CMK (cell line): ENCODE measurements at places on chromosomes 1 and 21.

- no peak for DNase-seq
Observed at GRCh38 chr1:12472798-12473551, 145.0 kb downstream of the DHRS3 start.

GRCh38 chr1:228871314-228872061, 136.2 kb downstream of the RHOU start:
- DNase-seq = no peak

- no peak for DNase-seq
Observed at GRCh38 chr1:43042127-43042526, 83.5 kb upstream of the SLC2A1 start.

- DNase-seq = no peak
Observed at GRCh38 chr1:206952171-206952570, 5.9 kb upstream of the PIGR start.

GRCh38 chr1:12760256-12760795, 13.2 kb upstream of the PRAMEF12 start:
- no peak for DNase-seq

DNA sequence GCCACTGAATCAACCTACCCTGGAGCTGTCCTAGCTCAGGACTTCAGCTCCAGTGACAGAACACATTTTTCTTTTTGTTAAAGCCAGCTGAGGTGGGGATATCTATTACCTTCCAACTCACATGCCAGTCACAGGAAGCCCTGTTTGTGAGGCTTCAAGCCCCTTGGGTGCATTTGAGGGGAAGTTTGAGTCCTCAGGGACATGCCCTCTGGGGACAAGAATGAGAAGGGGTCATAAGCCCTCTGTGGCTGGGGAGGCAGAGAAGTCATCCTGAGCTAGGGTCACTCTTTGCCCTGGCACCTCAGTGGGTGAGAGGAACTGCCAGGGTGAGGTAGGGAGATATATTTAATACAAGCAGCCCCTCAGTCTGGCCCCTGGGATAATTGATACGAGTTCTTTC, 33.5 kb upstream of the CLDN14 start:
- no peak for DNase-seq

DNA sequence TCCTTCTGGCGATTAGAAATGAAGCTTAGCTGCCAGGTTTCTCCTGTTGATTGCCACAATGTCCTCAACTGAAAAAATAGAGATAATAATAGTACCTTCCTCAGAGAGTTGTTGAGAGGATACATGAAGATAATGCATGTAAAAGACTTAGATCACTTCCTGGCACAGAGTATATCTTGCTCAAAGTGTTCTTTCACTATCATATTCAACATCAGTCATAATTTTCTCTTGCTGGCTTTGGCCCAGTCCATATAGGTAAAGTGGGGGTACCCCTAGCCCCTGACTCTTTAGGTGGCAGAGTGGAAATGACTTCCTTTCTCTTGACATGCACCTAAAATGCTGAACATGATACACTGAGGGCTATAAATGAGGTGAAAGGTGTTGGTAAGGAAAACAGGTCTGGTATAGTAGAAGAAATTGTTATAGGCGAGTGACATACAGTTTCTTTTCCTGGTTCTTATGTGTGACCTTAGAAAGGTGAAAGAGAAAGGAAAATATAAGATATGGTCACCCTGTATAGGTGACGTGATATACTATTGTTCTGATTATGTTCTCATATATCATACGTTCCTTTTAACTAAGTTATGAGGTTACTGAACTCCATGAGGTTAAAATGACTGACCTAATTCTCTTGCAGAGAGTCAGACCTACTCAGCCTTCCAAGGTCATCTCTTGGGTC, 209.9 kb upstream of the DEPDC1 start:
- no peak for DNase-seq

GRCh38 chr1:93148001-93148400, 32.2 kb downstream of the TMED5 start:
- DNase-seq = no peak

GRCh38 chr21:37435120-37435519, 68.5 kb downstream of the DYRK1A start:
- DNase-seq = no peak

- no peak for DNase-seq
Observed at GRCh38 chr21:42495027-42495426, 997 bp downstream of the RSPH1 start.

GRCh38 chr1:157140063-157140588, 1.9 kb upstream of the ETV3 start:
- DNase-seq = no peak

DNA sequence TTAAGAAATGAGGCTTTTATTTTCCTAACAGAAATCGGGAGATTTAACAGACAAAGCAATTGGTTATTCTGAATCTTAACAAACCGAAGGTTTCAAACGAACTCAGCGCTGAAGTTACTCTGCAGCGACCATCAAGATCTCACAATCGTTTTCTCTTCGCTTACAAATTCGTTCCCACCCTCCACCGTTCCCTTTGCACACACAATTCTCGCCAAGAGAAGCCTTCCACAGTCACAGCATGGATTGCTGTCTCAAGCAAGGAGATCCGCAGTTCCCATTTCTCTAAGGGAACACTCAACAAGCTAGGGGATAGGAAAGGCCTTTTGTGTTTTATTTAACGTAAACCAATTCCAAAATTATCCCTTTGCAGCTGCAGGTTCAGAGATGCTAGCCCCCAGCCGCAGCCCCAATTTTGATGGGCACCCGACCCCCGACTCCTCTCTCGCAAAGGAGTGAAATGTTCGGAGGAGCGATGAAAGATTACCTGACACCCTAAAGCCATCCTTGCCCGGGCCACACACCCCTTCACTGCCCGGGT, 755 bp downstream of the FBXO42 start:
- no peak for DNase-seq

- no peak for DNase-seq
Observed at GRCh38 chr1:245156736-245157505, 2.1 kb downstream of the KIF26B start.

- no peak for DNase-seq
Observed at GRCh38 chr1:110380672-110381283, 10.0 kb downstream of the SLC16A4 start.

DNA sequence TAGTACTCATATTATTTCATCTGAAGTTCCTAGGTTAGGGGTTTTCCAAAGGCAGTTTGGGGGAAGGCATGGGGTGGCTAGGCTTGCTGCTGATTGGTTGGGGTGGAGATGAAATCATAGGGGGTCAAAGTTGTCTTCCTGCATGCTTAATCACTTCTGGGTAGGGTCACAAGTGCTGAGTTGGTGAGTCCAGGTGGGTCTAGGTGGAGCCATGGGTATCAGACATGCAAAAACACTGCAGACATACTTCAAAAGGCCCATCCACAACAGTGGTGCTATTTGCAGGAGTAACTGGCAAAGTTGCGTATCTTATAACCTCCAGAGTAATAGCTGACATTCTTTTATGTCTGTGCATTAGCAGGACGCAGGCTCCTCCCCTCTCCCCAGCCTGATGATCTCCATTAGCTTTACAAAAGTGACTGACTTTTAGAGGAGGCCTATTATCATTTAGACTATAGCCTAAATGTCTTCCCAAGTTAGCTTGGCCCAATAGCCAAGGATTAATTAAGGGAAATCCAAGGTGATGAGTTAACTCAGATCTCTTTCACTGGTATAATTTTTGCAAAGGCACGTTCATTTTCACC, 374.4 kb upstream of the PRMT6 start:
- no peak for DNase-seq

GRCh38 chr21:17613242-17613676, 558 bp upstream of the BTG3 start:
- no peak for DNase-seq

- DNase-seq = no peak
Observed at GRCh38 chr1:98086796-98087441, 166.1 kb upstream of the DPYD start.

- DNase-seq = no peak
Observed at GRCh38 chr1:22043198-22043769, 9.2 kb upstream of the CDC42 start.

DNA sequence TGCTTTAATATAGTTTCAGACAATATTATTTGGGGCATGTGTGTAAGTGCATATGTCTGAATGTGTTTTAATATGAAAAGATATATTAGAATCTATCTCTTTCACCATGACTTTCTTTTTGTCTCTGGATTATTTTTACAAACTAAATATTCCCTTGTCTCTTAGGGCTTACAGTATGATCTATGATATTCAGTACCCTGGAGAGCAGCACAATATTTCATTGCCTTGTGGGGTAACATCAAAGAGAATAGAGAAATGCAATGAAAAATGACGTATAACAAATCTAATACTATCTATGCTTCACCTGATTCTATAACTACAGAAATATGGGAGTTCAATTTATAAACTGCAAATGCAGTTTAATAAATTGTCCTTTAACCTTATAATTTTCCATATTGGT, 2084.5 kb downstream of the MRPL39 start:
- no peak for DNase-seq

- no peak for DNase-seq
Observed at GRCh38 chr1:156372876-156373275, 3.9 kb downstream of the RHBG start.

GRCh38 chr1:2596530-2597333, 10.2 kb downstream of the PRXL2B start:
- DNase-seq = no peak

- DNase-seq = no peak
Observed at GRCh38 chr1:9306006-9306405, 13.3 kb downstream of the SPSB1 start.

DNA sequence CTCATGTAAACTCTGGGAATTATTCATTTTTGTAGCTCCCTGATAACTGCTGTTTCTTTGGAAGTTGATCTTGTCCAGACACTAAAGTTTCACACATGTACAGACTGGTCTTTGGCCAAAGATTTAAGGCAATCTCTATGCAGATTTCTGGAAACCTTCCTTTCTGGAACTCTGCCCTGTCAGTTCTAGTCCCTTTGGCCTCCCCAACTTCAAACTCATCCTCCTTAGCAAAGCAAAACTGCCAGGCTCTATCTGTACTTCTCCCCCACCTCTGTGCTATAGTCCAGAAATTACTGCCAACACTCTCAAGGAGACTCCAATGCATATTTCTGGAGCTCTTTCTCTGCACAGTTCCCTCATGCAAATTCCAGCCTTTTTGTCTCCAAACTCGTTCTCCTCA, 36.5 kb downstream of the C1orf198 start:
- DNase-seq = no peak

GRCh38 chr1:100891380-100891779, 3.3 kb downstream of the EXTL2 start:
- DNase-seq = no peak

DNA sequence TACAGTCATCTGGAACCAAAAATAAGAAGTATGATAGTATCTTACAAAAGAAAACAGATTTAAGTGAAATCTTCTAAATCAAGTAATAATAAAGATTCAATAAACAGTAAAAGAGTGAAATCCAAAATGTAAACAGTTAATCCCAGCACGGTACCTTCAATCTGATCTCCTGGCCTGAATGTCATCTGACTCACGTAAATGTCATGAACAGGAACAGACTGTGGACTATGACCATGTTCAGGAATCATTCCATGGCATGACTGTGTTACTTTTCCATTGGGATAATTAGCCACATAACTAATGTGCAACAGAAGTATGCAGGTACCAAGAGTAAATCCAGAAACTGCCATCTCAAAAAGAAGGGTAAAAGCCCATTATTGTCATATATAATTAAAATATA, 18.0 kb downstream of the FRRS1 start:
- DNase-seq = no peak

DNA sequence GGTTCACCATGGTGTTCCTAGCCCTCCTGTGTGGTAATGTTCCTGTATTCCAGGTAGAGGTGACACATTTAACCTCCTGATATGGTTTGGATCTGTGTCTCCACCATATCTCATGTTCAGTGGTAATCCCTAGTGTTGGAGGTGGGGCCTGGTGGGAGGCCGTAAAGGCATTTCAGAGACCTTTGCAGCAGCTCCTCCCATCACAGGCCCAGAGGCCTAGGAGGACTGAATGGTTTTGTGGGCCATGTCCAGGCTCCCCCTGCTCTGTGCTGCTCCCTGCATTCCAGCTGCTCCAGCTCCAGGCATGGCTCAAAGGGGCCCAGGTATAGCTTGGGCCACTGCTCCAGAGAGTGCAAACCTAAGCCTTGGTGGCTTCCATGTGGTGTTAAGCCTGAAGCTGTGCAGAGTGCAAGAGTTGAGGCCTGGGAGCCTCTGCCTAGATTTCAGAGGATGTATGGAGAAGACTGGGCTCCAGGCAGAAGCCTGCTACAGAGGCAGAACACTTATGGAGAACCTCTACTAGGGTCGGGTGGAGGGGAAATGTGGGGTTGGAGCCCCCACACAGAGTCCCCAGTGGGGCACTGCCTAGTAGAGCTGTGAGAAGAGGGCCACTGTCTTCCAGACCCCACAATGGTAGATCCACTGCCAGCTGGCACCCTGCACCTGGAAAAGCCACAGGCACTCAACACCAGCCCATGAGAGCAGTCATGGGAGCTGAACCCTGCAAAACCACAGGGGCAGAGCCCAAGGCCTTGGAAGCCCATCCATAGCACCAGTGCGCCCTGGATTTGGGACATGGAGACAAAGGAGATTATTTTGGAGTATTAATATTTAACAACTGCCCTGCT, 10.0 kb downstream of the SELENBP1 start:
- no peak for DNase-seq

DNA sequence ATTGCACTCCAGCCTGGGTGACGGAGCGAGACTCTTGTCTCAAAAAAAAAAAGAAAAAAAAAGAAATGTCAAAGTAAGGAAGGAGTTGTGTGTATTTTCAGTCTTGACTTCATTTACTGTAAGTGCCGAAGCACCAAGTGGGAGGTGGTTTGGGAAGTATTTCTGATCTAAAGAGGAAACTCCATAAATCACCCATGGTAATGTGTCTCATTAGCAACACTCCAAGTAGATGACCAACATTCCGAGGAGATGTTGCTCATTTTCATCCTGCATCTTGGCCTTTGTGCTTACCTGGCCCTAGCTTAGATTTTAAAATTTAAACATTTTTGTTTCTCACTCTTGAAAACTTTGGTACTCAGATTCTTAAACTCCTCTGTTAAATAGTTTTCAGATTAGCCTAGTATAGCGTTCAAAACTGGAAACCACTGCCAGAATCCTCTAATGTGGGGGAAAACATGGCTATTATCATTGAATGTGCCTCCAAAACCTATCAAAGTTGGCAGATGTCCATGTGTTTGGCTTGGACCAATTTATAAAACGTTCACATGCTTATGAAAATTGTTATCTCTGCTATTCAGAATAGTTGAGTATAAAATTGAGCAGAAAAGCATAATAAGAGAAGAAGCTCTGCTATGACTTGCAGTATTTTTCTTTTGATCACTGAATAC, 110.4 kb downstream of the NFIA start:
- DNase-seq = no peak

GRCh38 chr1:178563099-178563820, 50.4 kb downstream of the TEX35 start:
- no peak for DNase-seq

GRCh38 chr1:5513846-5514526, 478.2 kb downstream of the NPHP4 start:
- no peak for DNase-seq

DNA sequence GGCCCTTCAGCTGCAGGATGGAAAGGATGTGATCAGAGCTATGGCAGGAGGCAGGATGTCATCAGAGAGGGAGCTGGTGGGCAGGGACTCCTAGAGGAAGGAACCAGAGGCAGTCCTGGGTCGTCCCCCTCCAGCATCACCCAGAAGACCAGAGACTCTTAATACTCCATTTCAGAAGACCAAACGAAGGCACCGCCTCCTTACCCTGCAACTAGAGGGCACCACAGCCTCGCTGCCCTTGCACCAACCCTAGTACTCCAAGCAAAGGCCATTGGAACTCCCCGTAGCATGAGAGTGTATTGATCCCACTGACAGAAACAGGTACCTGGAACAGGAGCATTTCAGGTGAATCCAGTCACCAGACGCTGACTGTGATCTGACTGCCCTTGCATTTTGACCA, 598.1 kb downstream of the NPHP4 start:
- no peak for DNase-seq
